Renal cortical epithelial cell (primary cell): ENCODE measurements at places on chromosomes 12 and 14.

- DNase-seq, result no peak
Observed at GRCh38 chr12:62407587-62407986, 59.0 kb upstream of the MON2 start.

DNA sequence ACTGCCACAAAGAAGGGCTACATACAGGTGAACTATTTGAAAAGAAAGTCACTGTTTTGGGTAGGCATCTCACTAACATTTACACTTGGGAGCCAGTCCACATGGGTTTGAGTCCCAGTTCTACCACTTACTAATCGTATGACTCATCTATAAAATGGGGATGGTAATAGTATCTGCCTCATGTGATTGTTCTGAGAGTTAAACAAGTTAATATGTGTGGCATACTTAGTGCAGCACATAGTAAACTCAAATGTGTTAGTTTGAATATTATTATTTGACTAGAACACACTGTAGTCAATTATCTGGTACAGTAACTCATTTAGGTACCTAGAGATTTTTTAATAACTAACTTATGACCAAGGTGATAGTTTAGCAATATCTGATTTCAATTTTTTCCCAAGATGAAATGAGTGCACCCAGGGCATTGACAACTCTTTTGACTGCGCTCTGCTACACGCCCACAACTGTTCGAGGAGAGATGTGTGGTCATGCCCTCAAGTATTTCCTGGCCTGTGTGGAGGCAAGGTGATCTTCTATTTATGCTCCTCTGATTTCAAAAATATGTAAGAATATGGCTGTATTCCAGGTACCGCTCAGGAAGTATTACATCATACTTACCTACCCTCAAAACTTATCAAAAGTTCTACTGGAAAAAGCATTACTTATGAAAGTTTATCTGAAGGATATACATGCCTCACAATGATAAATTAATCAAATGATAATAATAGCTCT is 210.6 kb upstream of the EGLN3 start:
- no peak for DNase-seq

DNA sequence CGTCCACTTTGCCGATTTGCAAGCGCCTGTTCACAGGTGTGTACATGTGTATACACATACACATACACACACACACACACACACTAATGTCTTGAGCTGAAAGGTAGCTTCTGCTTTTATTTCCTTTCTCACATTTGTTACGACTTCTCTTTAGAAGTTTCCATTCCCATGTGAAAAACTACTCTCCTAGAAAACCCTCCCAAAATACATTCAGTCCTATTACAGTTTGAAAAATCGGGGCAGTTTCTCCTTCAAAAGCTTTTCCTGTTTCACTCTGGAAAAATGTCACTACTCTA is 3.9 kb downstream of the BLTP3B start:
- DNase-seq, result no peak

- DNase-seq, result no peak
Observed at GRCh38 chr14:63840981-63841380, 11.8 kb upstream of the SYNE2 start.

DNA sequence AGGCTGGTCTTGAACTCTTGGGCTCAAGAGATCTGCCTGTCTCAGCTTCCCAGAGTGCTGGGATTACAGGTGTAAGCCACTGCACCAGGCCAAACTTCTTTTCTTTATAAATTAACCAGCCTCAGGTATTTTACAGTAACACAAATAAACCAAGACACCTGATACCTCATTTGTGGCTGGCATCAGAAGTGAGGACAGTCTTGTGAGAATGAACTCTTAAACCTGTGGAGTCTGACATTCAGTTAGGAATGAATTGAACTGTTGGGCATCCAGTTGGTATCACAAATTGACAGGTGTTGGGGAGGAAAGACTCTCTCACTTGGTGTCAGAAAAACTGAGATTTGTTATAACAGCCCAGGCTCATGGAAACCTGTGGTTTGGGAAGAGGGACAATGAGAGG is 120.5 kb downstream of the DENND5B start:
- no peak for DNase-seq

GRCh38 chr12:86660488-86661147 is 404.4 kb upstream of the MGAT4C start:
- peak; percentile 81 for DNase-seq

DNA sequence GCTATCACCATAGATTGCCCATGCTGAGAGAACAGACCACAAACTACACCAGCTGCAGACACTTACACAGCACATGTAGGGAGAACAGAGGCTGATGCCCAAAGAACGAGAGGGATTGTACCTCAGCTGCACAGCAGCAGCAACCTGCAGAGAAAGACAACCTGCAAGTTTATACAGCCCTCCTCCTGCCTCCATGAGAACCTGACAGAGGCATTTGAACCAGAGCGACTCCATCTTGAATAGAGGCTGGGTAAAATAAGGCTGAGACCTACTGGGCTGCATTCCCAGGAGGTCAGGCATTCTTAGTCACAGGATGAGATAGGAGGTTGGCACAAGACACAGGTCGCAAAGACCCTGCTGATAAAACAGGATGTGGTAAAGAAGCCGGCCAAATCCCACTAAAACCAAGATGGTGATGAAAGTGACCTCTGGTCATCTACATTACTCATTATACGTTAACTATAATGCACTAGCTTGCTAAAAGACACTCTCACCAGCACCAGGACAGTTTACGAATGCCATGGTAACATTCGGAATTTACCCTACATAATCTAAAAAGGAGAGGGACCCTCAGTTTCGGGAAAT is 262.4 kb upstream of the HMGA2 start:
- peak; percentile 36 for DNase-seq

DNA sequence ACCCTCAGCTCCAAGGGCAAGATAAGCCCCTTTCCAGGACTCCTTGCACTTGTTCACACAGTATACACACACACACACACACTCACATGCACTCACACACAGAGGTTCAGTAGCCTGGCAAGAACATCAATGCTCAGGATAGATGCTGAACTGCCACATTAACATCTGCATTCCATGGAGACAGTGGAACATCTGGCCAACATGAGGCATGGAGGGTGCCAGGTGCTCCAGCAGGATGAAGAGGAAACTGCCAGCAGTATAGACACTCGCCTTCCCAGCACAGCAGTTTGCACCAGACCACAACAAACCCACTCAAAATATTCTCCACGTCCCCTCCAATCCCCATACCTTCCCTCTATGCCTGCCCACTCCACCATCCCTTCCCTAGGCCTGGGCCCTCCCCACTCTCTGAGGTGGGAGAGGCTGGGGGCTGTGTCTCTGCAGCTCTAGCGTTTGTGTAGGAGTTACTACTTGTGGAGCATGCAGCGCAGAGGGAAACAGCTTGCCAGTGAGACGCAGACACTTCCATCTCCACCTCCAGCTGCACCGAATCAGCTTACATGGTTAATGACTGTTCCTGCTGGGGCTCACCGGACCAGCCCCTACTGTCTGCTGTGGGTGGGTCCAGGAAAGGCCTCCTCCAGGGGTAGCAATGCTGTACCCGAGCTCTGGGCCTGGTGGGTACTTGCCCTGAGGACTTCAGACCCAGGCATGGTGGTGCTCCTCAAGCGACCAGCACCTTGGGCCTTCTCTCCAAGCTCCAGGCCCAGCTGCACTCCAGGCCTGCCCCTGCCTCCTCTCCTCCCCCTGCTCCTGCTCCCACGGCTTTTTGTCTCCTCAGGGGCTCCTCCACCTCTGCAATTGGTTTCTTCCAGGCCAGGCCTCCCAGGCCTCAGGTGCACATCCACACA is 18.6 kb upstream of the PLEKHG3 start:
- DNase-seq, result no peak

GRCh38 chr14:89198544-89199329 is 218.3 kb downstream of the FOXN3 start:
- no peak for DNase-seq

DNA sequence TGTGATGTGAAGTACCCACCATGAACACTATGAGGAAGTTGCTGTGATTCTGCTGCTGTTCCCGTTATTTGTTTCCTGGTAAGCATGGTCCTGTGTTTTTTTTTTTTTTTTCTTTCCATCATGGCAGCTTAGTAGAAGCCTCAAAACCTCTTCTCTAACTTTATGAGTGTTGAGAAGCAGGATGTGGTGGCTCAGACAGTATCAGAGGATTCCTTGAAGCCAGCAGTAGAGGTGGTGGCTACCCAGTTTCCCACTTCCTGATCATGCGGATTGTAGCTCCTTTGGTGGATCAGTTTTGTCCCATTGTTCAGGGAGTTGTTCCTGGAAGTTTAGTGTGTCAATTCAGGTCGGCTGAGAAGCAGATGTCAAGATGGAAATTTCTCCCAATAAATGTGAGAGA is 175.8 kb downstream of the ATP23 start:
- no peak for DNase-seq
